ENCODE measurements at places on chromosomes 2 and 18.
A peak's percentile ranks its signal among the peaks of the same experiment; 100 is the strongest.

GRCh38 chr18:12306752-12307700 lies 1.0 kb upstream of the TUBB6 start:
- peak; percentile 28 for DNase-seq

DNA sequence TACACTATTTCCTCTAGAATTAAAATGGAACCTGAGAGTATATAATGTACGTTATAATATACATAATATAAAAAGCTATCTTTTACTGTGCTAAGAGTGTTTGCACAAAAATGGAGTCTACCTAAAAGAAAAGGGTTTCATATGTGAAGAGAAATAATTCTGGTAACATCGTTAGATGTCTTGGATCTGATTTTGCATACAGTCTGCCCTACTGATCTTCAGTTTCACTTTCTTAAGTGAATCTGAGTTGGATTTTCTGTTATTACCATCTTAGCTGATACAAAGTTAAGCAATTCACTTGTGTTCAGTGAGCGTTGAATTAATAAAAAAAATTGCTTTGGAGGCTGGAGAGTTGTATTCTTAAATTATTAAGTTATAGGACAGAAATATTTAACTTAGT lies 502.1 kb upstream of the TMEFF2 start:
- no peak for DNase-seq

DNA sequence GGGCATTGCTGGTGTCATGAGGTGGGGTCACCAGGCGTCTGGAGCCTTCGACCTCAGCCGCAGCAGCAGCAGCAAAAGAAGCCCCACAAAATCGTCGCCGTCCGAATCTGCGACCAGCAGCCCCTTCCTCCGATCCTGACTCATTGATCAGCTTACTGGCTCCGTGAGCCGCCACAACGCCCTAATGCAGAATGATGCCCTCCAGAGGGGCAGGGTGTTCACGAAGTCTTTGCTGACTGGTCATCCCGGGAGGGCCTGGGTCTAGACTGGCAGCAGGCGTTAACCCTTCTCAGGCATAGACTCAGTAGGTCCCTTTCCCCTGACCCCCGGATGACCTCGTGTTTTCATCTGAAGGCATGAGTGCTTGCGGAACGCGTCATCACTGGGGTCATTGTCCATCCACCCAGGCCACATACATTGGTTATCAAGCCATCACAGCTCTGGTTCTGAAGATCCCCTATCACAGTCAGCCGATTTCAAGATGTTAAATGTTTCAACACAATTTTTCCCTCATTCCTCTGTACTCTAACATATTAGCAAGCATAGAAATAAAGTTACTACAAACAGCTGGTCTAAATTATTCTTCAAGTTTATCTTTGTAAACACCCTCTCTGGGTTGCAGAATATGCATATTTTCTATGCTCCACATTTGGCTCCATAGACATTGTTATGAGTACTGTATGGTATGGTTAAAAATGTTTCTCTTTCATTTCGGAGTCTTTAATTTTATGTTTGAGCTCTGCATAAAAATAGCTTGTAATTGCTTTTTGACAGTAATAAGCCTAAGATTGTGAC lies 83.3 kb upstream of the SALL3 start:
- no peak for DNase-seq

GRCh38 chr18:44197832-44198611 lies 482.7 kb upstream of the SETBP1 start:
- DNase-seq, result no peak

GRCh38 chr2:41878716-41879234 lies 169.0 kb upstream of the PKDCC start:
- DNase-seq, result no peak

- no peak for DNase-seq
These were observed 48.6 kb downstream of the DDX1 start for GRCh38 chr2:15640261-15640711.

GRCh38 chr2:195925120-195925519 lies 143.5 kb downstream of the DNAH7 start:
- DNase-seq, result no peak

DNA sequence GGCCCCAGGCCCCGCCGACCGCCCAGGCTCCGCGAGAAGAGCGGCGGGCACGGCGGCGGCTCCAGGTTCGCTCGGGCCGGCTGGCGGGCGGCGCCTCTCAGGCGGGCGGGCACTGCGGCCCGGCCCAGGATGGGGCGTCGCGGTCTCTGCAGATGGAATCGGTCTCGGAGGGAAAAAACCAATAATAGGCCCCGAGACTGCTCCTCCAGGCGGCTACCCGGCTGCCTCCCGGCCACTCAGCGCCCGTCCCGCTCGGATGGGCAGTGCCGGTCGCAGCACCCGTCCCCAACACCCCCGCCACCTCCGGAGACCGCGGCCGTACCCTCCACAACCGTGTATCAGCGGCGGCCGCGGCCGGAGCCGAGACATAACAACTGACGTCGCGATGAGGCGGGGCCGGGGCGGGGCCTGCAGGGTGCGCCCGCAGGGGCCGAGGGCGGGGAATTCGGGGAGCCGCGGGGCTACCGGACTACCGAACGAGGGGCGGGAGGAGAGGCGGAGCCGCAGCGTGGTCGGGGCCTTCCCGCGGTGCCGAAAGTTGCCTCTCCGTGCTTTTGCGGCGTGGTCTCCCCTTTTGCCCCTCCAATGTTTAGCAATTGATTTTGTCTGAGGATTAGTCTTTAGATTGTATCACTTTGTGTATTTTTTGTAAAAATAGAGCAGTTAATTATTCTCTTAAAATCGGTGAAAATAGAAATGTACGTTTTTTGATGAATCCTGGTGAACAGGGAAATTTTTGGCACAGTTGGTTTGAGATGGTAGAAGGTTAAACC lies at the start of gene RNF103:
TSS of gene RNF103 (minus strand) at position 372 of the 773 bp plus-strand sequence. CDS start 979 bp downstream, outside the sequence.
- peak; percentile 97 for DNase-seq

GRCh38 chr2:178756343-178756742 lies 50.9 kb downstream of the TTN start:
- DNase-seq, result no peak

DNA sequence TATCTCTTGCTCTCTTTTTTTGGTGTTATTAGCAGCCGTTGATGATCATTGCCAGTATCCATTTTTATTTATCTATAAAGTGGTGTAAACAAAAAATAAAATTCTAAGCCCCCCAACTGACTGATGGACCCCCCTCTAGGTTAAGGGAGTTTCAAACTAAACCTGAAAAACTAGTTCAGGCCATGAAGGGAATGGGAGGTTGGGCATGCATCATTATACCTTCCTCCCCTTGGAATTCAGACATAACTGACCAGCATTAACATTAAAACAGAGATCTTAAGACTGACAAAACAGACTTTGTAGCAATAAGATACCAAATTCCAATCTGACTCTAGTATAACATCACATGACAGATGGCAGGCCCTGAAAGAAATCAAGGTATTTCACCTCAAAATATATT lies 20.2 kb downstream of the RALBP1 start:
- no peak for DNase-seq

DNA sequence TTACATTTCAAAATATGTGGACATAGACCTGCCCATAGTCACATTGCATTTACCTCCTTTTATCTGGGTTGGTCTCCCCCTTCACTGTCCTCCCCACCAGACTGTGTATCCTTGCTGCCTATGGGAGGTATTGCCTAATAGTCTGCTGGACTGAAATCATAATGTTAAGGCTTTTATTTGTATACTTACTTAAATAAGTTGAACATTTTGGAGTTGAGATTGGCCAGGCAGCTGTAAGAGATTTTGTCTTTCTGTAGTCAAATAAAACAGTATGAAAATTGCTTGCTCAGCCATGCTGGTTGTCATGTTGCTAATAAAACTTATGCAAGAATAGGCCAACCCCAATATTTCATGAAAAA lies 280.9 kb downstream of the PTPRM start:
- no peak for DNase-seq

DNA sequence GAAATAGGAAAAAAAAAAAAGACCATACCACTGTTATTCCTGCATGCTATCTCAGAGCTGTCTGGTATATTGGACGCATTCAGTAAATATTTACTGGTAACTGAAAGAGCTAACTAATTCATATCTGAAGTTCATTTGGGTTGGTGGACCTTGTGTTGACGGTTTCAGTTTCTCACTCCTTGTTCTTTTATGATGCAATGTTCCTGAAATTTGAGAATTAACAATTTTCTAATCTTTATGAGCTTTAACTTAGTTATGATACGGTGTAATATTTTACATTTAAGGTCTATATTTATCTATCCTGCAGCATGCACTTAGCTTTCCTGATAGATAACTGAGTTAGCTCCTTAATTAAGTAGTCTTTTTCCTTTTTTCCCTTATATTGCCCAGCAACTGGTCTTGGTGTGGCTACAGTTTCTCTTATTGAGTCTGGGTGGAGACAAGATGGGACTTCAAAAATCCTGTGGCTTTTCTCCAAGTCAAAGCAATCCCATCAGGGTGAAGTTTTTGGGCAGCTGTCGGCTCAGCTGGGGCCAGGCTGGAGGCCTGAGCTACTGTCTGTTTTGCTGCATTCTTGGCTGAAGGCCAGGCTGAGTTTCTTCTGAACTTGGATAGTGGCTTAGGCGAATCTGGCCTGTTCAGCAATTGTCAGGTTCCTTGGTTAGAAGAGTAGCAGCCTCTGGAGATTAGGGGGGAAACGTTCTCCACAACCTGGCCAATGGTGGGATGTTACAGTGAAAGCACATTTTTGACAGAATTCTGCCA lies 78.4 kb upstream of the MEX3C start:
- DNase-seq, result peak; percentile 27

GRCh38 chr2:237341872-237342271 lies 72.1 kb downstream of the COL6A3 start:
- no peak for DNase-seq

DNA sequence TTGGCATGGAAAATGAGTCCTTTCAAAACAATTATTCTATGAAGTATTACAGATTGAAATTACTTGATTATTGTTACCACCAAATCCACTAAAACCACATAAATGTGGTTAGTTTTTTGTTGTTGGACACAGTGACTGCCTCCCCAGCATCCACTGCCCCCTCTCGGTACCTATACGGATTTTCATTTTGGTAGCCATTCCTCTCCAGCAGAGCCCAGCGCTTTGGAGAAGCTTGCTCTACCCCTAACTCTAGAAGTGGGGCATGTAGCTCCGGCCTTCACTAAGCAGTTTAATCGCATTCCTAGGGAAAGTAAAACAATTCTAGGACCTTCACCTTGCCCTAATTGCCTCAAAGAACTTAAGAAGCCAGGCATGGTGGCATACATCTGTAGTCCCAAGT lies 24.2 kb downstream of the OLA1 start:
- DNase-seq, result no peak

DNA sequence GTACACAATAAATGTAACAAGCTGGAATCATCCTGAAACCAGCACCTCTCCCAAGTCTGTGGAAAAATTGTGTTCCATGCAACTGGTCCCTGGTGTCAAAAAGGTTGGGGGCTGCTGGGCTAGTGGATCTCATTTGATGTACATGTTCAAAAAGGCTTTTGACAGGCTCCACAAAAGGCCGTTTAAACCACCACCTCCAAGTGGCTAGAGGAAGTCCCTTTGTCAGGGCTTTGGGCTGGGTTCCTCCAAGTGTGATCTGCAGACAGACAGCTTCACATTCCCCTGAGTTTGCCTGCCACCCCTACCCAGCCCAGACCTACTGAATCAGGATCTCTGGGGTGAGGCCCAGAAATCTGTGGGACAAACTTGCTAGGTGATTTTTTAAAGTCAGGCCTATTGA lies 84.7 kb downstream of the TGFA start:
- no peak for DNase-seq

GRCh38 chr2:190649798-190650390 lies 1.0 kb downstream of the NAB1 start:
- DNase-seq, result peak; percentile 21

Data from iPS-NIHi11 (cell line).